ENCODE measurements at places on chromosomes 5 and 9.

GRCh38 chr5:132256783-132257130 is 739 bp upstream of the PDLIM4 start:
- DNase-seq: no peak

DNA sequence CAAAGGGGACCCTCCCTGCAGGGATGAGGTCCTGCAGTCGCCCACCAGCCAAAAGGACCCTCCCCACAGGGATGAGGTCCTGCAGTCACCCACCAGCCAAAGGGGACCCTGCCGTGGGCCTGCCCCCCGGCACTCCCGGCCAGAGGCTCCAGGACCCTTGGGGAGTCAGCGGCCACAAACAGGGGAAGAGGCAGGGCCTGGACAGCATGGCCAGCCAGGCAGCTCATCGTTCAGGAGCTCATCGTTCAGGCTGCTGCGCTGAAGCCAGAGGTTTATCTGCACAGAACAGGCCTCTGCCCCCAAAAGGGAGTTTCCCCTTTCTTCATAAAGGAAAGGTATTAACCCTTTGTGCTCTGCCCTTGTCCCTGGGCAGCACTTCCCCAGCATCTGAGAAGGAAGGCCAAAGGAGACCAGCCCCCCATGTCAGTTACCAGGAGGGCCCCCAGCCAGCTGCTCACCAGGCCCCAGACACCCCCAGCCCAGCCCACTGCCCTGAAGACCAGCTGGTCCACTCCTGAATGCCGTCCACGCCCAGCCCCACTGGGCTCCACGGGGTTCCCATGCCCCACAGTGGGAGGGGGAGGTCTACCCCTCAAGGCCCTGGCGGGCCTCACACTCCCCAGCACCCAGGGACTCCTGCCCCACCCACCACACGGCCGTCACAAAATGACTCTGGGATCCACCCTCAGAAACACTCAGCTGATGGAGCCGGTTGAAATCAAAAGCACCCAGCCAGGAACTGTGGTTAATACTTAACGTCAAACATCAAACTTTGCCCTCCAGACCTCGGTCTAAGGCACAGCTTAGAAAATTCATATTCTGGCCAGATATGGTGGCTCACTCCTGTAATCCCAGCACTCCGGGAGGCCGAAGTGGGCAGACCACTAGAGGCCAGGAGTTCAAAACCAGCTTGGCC is 6.3 kb downstream of the SLC12A7 start:
- DNase-seq: no peak

GRCh38 chr5:14295610-14296009 is 152.5 kb downstream of the TRIO start:
- DNase-seq: no peak

GRCh38 chr5:83741571-83741970 is 20.9 kb upstream of the HAPLN1 start:
- no peak for DNase-seq

DNA sequence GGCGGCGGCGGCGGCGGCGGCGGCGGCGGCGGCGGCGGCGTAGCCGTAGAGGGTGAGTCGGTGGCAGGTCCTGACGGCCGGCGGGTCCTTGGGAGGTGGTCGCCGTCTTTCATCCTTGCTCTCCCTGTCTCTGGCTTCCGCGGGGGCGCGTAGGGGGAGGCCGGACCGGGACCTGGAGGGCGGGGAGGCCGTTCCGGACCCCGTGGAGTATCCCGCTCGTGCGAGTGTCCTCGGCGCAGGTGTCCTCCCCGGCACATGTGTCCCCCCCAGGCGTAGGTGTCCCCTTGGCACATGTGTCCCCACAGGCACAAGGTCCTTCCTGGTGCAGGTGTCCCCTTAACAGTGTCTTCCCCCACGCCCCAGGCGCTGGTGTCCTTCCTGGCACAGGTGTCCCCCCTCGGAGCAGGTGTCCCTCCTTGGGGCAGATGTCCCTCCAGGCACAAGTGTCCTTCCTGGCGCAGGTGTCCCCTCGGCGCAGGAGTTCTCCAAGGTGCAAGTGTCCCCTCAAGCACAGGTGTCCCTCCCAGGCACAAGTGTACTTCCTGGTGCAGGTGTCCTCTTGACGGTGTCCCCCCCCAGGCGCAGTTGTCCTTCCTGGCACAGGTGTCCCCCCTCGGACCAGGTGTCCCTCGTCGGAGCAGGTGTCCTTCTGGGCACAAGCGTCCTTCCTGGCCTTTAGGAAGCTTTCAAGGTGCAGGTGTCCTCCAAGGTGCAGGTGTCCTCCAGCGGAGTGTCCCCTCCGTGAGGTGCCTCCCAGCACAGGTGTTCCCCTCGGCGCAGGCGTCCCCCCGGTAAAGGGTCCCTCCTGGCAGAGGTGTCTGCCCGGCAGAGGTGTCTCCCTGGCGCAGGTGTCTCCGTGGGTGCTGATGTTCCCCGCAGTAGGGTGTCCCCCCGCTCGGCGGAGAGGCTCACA is 519 bp downstream of the EXOC3 start:
- peak; percentile 66 for DNase-seq

DNA sequence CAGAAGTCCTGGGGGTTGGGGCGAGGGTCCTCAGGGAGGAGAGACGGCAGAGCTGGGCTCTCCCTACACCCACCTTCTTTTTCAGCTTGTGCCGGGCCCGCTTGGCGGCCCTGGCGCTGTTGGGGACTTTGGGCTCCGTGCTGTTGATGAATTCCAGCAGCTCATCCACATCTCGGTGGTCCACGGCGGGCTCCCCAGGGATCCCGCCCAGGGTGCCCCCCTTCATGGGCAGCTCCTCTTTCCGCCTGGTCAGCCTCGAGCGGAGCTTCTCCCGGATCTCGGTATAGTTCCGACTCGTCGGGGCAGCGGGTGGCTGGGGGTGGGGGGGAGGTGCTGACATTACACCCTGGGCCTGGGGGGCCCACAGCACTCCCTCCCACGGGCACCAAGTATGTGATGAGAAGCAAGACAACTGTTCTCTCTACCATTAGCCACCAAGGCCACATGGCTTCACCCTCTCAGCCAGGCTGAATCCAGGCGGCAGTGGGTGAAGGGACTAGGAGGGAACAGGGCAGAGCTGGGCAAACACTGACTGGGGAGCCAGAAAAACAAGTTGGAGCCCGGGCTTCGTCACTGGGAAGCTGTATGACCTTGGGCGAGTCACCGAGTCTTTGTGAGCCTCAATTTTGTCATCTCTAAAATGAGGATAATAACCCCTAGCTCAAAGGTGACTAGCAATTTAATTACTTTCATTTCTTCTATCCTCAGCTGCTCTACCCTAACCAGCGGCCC is 14.6 kb upstream of the DDX41 start:
- DNase-seq: no peak

DNA sequence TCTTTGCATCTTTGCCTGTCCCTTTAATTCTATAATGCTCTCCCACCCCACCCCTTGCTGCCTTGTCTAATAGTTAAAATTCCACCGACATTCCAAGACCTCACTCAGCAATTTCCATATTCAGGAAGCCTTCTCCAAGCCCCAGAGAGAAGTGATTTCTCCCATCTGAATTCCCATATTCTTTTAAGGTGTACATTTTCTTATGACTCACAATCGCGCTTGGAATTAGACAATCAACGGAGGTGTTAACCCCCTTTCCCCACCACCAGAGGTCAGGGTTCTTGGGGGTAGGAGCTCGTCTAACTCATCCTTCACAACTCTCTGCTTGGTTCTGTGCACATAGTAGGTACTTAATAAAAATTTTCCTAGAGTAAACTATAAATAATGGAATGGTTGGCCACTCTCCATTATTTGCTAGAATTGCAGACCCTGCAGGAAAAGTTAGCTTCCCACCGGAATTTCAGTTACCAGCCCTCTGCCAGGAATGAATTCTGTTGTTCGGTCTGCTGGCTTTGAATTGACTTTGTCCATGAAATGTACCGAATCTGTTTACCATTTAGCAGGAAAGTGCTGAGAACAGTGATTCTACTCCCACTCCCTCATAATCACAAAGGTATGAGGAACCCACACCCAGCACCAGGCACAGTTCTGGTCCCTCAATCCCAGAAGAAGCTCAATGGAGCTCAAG is 5.0 kb downstream of the KCNIP1 start:
- peak; percentile 30 for DNase-seq

GRCh38 chr5:15004506-15004905 is 132.9 kb upstream of the ANKH start:
- no peak for DNase-seq

- DNase-seq: no peak
Measured at GRCh38 chr9:129776566-129776937, 23.7 kb upstream of the PTGES start.

- no peak for DNase-seq
Measured at GRCh38 chr9:84694248-84694647, 24.7 kb downstream of the NTRK2 start.

- no peak for DNase-seq
Measured at GRCh38 chr5:1672396-1672795, 127.2 kb downstream of the MRPL36 start.

DNA sequence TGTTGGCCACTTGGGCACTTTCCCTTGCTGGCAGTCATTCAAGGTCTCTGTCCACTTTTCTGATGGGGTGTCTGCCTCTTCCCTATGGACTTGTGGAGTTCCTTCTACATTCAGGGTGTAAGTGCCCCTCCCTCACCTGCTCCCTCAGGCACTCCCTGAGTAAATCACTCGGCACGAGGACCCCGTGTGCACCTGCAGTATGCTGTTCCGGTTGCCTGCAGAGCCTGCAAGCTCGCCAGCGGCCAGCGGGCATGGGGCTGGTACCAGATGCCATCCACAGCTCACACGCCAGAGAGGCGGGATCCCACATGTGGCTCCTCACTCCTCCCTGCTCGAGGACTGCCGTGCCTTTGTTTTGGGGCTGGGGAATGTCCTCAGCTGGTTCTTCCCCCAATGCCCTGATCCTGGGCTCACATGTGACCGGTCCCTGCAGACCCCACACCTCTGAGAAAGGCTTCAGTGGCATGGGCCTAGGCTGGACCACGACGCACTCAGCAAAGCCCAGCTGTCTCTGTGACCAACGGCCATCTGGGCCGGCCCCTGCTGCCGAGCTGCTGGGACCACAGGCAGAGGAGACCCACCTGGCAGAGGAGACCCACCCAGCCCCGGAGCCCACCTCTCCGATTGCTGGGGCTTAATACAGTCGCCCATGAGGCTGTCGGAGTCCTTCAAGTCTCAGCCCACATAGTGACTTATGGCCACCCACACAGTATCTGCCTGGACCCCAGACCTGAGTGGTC is 46.1 kb upstream of the CLPTM1L start:
- DNase-seq: no peak

DNA sequence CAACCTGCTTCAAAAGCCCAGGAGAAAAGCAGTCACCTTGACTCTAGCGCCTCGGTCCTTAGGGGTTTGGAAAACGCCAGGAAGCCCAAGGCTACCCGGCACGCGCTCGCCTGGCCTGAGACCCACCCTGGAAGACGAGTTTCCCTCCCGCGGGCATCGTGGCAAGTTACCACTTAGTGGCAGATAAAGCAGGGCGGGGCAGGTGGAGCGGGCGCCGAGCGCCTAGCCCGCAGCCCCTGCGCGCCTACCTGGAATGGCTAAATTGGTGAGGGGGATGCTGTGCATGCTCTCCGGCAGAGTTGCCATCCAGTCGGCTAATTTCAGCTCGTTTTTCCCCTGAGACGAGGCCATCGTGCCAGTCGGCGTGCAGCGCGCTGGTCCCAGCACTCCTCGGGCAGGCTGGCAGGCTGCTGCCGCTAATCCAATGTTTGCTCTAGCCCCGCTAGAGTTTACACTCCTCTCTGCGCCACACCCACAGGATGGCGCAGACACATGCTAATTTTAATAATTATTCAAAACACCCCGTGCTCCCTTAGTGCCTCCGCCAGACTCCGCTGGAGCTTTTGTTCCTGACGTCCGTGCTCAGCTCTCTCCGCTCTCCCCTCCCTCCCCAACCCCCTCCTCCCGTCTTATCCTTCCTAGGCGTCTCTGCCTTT is at the start of gene PLCXD3:
Gene PLCXD3 (minus strand): TSS at position 426 of the 656 bp plus-strand sequence. CDS start 75 bp downstream, at position 351.
- DNase-seq: no peak

DNA sequence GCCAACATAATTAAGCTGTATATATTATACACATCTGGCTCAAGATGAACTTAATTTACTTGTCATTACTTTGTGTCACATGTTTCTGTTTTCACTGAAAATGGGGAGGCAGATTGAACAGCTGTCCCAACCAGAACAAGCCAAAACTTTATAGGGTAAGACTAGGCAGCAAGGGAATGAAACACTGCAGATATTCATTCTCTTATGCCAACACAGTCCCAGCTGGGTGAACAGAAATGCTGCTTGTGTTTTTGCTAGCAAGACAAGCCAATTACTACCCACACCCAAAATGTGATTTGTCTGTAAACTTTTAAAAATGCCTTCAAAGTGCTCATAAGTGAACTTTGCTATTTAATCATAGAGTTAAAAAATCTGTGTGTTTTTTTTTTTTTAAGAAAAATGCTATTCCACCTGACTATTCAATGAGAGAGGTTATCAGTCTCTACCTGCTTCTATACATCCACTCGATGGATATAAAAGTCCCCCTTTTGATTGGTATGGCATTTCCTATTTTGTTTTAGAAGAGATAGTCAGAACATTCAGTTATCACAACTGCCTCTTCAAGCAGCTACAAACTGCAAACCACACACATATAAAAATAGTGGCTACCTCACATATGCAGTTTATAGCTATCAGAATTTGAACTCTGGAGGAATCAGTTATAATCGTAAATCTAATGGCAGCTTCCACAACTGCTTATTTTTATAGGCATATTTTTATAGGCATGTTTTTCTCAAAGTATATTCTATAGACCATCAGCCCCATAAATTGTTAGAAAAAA is 91.9 kb upstream of the PPP1R2B start:
- no peak for DNase-seq

GRCh38 chr5:172245046-172245445 is 38.5 kb downstream of the UBTD2 start:
- DNase-seq: no peak

GRCh38 chr9:16591092-16591491 is 279.4 kb downstream of the BNC2 start:
- DNase-seq: no peak

GRCh38 chr9:123893115-123893514 is 36.8 kb downstream of the DENND1A start:
- DNase-seq: no peak

- DNase-seq: no peak
Measured at GRCh38 chr5:108311682-108312081, 70.2 kb downstream of the FBXL17 start.

DNA sequence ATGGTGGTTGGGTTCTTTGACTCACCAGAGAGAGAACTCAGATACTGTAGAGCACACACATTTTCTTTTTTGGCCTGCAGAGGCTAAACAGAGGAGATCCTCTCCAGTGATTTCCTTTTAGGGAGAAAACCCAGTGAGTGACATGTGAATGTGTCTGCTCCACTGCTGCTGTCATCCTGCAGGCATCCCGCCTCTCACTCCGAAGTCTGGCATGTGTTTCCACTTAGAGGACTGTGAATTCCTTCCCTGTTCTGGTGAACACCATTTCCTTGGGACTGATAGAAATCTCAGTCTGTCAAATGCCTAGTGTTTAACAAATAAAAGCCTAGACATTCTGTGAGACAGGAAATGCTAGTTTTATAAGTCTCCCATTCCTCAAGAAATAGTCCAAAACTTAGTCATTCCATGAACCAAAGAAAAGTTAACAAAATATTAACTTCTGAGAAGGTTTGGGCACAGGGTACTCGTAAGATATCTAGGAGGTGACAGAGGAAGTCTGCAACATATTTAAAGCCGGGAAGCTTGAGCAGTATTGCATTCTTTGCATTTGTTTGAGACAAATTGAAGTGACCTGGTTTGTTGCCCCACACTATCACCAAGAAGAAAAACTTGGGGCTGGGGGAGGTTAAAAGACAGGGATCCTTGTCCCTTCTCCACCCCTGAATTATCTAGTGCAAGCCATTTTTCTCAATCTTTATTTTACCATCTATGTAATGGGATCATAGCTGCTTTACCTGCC is 74.9 kb upstream of the NIPAL4 start:
- peak; percentile 82 for DNase-seq

Data from HTR-8/SVneo (cell line).